ENCODE measurements at places on chromosomes 7 and 10.

DNA sequence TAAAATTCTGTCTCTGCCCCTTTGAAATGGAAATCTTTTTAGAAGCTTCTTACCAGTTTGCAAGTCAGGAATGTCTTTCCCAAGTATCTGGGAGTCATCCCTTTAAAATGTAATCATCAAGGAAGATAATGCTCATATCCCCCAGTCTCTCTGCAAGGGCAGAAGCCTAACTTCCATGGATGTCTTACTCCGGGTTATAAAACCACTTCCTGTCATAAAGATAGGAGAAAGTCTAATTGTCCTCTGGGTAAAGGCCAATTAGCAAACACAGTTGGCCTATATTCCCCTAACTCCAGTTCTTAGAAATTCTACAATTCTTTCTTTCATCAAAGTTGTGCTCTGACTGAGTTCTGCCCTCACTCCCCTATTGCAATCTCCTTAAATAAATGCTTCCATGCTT is 1631.5 kb upstream of the LRRTM3 start:
- H3K4me3 ChIP-seq: no peak overlapping the region
- H3K27ac ChIP-seq: no peak overlapping the region
- H3K36me3 ChIP-seq: no peaks in the 10 kb centered on the region
- DNase-seq: no peak
- no peaks in the 10 kb centered on the region for H3K4me1 ChIP-seq
- no peaks in the 10 kb centered on the region for H3K27me3 ChIP-seq

GRCh38 chr7:17690030-17690429 is 250.3 kb downstream of the SNX13 start:
- H3K36me3 ChIP-seq: no peaks in the 10 kb centered on the region
- no peaks in the 10 kb centered on the region for H3K27me3 ChIP-seq
- H3K4me1 ChIP-seq: no peaks in the 10 kb centered on the region
- H3K4me3 ChIP-seq: no peak overlapping the region
- no peak for DNase-seq
- H3K27ac ChIP-seq: no peak overlapping the region

DNA sequence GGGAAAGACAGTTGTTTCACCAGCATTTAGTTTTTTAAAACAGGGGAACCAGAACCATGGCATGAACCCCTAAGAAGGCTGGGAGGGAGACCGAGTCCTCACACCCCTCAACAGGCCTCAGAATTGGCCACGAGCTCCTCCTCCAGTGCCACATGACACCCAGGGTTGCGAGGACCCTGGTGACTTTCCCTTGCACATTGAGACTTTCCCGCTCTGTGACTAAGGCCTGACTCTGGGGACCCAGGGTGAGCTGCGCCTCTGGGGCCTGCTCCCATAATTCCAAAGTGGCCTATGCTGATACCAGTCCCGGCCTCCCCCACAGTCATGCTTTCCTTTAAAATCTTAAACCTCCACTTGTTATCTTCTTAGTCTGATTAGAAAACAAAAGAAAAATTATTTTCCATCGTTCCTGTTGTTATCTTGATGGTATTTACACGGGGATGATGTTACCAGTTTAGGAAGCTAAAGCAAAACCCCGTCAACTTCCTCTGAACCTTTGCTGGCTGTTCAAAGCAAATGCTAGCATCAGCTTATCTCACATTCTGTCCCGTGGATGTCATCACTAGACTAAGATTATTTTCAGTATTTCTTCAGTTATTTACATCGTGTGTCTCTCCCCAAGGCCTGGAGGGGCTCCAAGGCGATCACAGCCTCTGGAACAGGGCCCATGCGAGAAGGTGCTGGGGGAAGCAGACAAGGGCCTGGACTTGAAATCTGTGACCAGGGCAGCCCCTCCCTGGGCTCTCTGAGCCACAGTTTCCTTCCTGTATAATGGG is 42.1 kb downstream of the FAM53B start:
- no peak for DNase-seq
- H3K27ac ChIP-seq: peak overlapping the region; percentile 95
- H3K4me1 ChIP-seq: peaks cover 96% of the 10 kb centered on the region
- peak overlapping the region; percentile 70 for H3K4me3 ChIP-seq
- H3K27me3 ChIP-seq: no peaks in the 10 kb centered on the region

DNA sequence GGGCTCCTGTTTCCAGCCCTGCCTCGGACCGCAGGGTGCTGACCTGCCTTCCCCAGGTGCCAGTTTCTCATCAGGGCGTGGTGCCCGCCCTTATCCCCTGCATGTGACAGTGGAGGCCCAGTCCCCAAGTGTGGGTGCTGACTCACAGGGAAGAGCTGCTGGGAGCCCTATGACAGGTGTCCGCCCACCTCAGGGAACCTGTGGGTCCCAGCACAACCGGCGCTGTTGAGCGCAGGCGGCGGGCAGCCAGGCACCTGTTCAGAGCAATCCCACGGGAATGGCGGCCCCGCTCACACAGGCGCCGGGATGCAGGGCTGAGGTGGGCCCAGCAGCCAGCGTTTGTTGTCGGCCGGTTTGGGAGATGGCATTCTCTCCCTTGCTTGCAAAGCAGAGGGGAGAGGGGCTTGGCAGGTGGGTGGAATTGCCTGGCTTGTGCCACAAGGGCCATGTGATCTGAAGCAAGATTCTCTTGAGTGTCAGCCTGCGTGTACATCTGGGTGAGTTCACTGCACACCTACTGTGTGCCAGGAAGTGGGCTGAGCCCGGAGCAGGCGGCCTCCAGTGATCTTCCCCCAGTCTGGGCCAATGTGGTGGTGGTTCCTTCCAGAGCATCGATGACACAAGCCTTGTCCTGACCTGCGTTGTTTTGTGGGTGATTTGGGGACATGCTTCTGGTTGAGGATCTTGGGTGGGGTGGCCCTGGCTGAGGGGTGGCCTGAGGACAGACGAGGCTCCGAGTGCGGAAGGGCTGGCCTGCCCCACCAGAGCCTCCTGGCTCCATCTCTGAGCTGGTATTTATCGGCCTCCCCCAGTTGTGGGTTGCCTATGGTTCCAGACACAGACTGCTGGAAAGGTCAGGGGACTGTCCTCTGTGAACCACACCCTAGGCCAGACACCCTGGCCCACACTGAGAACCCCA is 2.4 kb downstream of the PWWP2B start:
- peaks cover 14% of the 10 kb centered on the region for H3K4me1 ChIP-seq
- H3K27me3 ChIP-seq: no peaks in the 10 kb centered on the region
- peak overlapping the region; percentile 35 for H3K27ac ChIP-seq
